Stimulated activated CD4-positive, alpha-beta T cell treated with anti-CD3 and anti-CD28 coated beads, TNF-alpha, amount 100 ng/mL, for 1 hour (primary cell): ENCODE measurements at places on chromosomes 6 and 20.

DNA sequence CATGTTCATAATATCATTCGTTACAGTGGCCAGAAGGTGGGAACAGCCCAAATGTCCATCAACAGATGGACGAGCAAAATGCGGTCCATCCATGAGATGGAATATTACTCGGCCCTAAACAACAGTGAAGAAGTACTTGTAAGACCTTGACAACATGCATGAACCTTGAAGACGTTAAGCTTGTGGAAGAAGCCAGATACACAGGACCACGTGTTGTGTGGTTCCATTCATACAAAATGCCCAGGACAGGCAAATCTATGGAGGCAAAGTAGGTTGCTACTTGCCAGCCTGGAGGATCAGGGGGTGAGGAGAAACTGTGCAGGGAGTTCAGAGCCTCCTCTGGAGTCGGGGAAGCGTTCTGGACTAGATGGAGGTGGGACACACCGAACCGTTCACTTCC lies 207.1 kb downstream of the ERMARD start:
- no peak for DNase-seq

DNA sequence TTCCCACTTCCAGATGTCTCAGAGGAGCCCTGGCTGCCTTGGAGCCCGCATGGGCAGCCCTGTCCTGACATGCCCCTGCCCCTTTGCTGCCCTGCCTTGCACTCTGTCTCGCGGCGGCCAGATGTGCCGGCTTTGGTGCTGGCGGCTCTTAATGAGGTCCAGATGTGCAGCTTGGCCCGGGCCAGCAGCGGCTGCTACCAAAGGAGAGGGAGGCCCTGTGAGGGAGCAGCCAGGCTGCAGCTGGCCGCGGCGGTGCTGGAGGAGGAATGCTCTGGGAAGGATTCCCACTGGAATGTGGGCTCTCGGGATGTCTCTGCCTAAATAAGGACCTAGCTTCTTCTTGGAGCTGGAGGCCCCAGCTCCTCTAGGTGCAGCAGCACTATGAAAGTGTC lies 72.4 kb downstream of the FGD2 start:
- DNase-seq = no peak

DNA sequence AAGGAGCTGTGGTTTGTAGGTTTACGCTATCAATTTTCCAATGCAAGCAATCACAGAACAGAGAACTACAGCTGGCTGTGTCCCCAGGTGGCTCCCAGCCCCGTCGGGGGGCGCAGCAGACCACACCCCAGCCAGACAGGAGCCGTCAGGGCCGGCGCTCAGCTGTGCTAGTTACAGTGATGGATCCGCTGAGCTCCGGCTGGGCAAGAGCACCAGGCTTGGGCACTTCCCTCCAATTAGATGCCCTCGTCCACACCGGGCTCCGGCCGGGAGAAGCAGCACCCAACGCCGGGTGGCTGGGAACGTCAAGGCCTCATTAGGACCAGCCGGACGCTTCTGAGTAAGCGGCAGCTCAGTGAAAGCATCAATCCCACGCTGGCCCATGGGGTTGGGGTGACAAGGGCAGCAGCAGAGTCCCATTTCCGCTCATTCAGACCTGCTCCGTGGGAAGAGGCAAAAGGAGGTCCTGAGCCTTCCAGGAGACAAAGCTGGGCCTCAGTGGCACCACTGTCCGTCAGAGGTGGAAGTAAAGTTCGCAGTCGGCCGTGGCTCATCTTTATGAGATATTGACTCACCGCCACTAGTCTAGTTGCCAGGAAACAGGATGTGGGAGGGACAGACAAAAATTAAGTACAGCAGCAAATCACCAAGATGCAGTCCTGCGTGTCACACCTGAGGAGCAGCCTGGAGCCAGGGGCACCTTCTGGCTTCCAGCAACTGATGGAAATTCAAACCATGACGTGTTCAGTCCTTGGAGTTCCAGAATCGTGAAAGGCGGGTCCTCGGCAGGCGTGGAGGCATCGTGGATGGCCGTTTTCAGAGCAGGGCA lies 164.1 kb downstream of the TAF4 start:
- DNase-seq = no peak

DNA sequence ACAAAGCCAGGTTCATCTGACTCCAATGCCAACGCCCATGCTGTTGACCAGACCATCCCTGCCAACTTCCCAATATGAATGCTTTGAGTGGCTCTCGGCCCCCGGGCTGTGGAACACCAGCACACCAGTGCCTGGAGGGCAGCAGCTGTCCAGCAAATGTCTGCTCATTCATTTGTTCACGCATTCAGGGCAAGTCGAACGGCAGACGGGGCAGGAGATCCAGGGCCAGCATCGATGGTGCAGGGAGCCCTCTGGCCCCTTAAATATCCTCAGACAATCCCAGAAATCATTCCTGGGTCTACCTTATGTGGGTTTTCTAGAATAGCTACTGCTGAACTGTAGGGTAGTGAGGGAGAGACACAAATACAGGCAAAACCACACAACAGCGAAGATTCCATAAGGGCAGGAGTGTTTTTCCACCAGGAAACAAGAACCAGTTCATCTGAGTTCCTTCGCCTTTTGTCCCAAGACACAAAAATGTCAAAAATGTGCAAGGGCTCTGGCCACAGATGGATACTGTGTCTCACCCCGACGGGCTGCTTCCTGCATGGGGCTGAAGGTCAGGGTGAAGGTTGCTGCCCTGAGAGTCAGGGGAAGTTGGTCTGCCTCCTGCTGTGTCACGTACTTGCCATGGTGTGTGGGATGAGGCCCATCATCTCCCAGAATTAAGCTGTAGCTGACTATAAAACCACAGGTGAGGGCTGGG lies 15.5 kb downstream of the RIPOR3 start:
- no peak for DNase-seq

- no peak for DNase-seq
Measured at GRCh38 chr6:34563513-34563870, 7.4 kb upstream of the SPDEF start.

DNA sequence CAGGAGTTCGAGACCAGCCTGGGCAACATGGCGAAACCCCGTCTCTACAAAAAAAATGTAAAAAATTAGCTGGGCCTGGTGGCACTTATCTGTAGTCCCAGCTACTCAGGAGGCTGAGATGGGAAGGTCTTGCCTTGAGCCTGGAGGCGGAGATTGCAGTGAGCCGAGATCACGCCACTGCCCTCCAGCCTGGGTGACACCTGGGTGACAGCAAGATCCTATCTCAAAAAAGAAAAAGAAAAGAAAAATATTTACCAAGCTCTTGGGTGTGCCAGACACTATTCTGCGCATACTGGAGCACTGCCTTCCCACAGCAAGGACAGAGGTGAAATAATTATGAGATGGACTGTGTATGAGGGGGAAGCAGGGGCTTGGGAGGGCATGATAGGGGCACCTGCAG lies 19.6 kb downstream of the POFUT1 start:
- DNase-seq = no peak

DNA sequence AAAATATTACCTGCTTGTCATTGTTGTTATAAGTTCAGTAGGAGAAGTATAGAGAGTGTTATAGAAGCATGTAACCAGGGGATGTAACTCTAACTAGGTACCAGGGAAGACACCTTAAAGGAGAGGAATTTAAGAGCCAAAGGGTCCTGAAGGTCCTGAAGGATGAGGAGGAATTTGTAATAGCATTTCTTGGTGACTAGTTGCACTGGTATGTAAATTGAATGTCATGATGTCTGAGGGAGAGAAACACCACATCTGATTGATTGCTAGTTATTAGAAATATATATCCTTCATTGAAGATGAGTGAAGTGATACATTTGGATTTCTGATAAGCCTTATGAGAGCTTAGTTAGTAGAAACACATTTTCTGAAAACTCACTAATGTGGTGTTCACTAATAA lies 643.8 kb downstream of the RFPL4B start:
- no peak for DNase-seq

DNA sequence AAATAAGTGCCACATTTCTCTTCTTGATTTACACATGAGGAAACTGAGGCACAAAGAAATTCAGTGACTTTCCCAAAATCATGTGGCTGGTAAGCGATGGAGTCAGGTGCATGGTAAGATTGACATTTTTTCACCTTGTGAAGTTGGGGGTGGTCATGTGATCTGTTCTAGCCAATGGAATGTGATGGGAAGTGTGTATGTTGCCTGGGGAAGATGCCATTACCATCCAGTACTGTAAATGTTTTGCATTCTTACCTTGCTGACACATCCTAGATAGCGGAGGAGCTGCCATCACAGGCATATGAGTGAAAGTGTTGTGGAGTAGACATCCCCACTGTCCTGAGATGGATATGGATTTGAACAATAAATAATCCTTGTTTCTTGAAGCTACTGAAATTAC lies 499.6 kb upstream of the SULF2 start:
- no peak for DNase-seq

DNA sequence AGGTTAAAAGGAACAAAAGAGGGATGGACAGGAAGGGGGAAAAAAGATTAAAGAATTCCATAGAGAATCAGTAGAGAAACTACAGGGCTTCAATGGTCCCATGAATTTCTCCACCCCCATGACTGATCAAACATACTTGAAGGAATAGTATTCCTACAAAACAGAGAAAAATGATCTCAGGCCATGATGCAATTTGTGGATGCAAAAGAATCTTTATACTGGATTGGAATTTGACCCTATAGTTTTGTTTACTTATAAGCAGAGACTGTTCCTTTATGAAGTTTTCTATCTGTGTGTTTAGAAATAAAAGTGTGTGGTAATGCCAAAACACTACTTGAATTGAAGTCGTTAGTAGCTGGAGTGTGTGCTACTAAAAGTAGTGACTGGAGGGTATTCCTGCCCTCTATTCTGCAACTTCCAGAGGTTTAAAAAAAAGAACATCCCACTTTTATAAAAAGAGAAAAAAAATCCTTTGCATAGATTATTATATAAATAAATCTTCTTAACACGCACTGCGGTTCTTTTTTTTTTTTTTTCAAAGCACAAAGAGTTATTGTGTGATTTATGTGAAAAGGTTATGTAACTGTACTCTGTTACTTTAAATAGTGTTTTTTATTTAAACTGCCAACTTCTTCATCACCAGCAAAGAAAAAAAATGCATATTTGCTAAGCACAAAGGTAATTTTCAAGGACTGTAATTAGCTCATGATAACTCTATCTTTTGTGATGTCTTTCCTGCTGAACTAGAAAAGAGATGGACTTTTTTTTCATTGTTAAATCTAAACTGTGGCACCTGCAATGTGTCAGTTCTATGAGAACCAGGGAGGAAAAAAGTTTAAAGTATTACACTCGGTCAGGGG lies 214.5 kb upstream of the CITED2 start:
- DNase-seq = no peak
